SW480 (cell line): ENCODE measurements at places on chromosomes 4 and X.

DNA sequence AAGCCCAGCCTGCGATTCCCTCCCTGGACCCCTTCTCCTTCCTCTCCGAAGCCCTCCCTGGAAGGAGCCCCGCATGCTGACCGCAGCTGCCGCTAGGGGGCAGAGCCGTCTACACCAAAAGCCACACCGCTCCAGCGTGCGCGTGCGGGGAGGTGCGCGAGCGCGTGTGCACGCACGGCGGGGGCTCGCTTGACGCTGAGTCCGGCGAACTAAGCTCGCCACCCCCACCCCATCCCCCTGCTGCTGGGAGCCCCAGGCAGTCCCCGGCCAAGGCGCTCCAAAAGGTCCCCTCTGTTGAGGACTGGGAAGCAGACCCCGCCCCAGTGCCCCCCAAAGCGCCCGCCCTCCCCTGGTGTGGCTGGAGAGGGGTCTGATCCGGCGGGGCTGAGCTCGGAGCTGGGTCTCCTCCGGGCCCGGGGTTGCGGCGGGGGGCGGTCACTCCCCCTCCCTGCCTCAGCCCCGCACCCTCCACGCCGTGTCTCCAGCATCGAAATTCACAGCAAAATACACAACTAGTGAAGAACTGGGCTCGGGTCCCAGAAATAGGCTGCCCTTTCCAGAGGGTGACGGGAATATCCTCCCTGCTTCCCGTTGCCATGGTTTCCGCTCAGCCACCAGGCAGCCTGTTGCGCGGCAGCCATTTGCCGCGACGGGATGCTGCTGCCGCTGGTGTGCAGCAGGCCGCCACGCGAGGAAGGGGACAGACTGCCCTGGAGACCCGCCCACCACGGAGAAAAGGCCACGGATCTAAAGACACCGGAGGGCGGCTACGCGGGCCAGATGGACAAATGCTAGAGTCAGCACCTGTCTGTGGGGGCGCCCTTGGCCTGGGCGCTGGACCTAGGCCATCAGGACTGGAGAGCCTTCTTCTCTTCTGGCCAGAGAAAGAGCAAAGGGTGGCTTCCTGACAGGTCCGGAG is 11.2 kb upstream of the CCNQ start:
- peak; percentile 39 for DNase-seq

- DNase-seq = no peak
Observed at GRCh38 chrX:2901367-2902036, 27.6 kb downstream of the ARSD start.

GRCh38 chr4:142355421-142355930 is 490.6 kb downstream of the INPP4B start:
- DNase-seq = no peak

- no peak for DNase-seq
Observed at GRCh38 chrX:637660-638481, 7.3 kb downstream of the SHOX start.

- DNase-seq = no peak
Observed at GRCh38 chr4:25085671-25086070, 54.9 kb upstream of the LGI2 start.

GRCh38 chrX:63761639-63762038 is 23.4 kb downstream of the ARHGEF9 start:
- DNase-seq = no peak

DNA sequence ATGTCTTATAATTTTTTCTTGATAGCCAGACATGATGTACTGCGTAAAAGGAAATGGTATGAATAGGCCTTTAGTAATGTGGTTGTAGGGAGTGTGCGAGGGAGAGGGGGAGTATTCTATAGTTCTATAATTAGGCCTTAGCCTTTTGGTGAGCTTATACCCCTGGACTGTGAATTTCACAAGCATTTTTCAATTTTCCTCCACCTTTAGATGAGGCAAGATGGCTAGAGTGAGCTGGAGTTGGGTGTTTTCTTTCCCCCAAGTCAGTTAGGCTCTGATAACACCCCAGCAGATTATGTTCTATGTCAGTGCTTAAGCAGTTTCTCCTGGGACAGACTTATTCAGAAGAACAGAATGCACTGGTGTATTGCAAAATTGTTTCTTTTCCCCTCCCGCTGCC is 210.2 kb upstream of the NPY2R start:
- DNase-seq = no peak

GRCh38 chr4:8856835-8857621 is 14.6 kb downstream of the HMX1 start:
- DNase-seq = no peak

DNA sequence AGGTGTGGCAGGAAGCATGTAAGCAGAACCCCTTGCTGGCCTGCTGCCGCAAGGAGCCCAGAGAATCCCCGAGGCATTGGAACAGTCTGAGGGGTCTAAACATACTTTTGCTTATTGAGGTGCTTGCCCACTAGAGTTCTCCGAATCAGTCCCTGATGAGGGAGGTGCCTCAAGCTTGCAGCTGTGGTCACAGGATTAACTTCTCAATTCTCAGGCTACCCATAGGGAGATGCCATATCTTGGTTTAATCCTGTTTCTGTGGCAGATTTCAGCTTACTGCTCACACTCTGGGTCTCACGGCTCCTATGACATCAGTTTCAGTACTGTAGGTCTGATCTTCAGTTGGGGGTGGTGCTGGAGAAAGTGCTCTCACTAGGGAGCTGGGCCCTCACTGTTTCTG is 39.9 kb downstream of the CCNG2 start:
- no peak for DNase-seq

DNA sequence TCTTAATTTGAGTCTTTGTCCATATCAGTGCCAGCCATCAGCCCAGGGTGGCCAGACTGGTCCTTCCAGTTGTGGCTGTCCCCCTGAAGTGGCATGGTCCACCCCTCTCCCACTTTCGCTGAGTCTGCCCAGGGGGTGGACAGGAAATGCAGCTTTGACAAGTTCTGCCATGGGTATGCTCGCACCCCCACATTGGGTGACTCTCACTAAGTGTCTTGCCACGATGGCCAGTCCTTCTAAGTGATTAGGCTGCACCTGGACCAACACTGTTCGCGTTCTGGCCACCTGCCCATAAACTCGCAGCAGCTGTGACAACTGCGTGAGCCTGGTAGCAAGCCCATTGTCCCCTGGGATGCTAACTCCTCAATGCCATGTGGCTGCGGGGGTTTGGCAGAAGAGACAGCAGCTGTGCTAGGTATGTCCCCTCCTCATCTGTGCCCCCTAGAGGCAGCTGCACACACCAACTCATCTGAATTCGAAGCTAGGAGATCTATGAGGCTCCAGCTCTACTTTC is 10.0 kb upstream of the LNX1 start:
- peak; percentile 26 for DNase-seq

GRCh38 chrX:96182366-96182765 is 502.3 kb upstream of the DIAPH2 start:
- peak; percentile 10 for DNase-seq
